ENCODE measurements at places on chromosomes 13 and 19.

DNA sequence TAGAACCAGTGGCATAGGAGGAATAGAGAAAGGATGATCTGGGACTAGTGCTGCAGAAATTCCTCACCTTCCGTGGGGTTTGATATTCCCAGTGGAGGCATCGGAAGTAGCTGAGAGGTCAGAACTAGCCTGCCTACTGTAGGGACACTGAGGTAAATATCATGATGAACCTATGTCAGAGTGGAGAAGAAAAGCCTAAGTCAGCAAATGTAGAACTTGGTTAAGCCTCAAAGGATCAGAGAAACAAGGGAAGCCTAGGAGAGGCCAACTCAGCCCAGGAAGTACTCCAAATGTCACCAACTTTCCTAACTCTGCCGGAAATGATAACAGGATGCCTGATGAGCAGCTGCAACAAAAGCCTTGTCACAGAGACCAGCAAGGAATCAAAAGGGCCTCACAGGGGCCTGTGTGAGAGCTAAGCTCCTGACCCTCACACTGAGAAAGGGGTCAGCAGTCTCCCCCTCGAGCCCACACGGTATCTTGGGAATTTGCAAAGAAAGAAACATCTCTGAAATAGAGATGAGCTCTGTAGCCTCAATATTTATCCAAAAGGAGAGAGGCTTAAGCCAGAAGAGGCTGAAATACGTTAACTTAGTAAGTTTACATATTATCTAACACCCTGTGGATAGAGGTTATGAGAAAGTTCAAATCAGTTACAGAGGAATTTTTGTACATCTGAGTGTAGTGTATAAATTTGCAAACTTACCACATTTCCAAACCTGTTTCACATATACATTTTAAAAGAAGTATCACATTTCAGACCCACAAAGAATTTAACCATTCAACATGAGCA lies 1064.3 kb downstream of the DIAPH3 start:
- no peak for DNase-seq

DNA sequence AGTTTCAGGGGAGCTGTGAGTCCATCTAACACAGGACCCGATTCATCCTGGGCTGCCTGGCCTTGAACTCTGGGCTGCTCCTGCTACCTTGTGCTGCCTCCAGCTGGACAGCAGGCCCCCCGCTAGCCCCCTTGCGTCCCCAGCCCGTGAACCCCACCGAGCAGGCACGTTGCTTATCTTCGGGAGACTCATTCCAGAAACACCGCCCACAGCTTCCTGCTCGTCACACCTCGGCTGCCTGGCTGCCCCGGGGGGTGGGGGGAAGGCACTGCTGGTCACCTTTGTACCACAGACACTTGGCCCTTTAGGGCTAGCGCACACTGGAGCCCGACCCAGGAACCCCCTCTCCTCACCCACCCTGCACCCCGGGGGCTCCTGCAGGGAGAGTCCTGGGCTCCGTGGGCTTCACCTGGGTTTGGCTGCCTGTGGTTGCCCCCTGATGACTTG lies 48.1 kb downstream of the CRTC1 start:
- DNase-seq, result no peak

- no peak for DNase-seq
These were observed 25.0 kb upstream of the SPART start for GRCh38 chr13:36371185-36371584.

GRCh38 chr19:48946463-48947257 lies 8.0 kb upstream of the BAX start:
- DNase-seq, result no peak

DNA sequence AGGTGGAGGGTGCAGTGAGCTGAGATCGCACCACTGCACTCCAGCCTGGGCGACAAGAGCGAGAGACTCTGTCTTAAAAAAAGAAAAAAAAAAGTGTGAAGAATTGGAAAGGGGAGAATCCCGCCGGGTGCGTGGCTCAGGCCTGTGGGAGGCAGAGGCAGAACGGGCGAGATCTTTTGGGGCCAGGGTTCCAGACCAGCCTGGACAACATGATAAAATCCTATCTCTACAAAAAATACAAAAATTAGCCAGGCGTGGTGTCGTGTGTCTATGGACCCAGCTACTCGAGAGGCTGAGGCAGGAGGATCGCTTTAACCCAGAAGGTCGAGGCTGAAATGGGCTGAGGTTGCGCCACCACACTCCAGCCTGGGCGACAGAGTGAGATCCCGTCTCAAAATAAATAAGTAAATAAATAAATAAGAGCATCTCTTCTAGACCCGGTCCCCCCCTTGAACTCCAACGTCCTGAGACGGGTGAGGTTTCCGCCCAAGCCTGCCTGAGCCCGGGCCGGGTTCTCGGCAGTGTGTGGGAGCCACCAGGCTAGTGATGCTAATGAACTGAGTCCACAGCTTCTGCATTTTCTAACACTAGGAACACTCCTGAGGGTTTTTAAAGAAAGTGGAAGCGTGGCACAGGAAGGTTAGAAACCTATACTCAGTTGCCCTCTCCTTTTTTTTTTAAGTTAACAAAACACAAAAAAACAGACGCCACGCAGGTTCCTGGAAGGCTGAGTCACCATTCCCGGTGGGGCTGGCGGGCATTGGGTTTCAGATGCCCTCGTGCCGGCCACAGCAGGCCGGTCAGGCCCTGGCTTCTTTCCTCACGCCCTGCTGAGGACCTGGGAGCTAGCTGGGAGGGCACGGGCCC lies 22.0 kb downstream of the GPX4 start:
- no peak for DNase-seq

DNA sequence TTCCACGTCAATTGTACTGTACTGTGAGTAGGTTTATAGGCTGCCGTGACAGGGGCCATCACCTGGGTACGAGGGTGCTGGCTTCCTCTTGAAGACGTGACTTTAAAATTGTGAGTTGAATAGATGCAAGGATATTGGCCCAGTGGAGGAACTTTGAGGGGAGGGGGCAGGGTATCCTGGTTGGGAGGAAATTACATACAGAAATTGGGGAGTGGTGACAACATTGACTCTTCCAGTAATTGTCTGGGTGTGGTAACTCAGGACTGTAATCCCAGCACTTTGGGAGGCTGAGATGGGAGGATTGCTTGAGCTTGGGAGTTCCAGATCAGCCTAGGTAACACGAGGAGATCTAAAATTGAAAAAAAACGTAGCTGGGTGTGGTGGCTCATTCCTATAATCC lies 30.4 kb downstream of the DPRX start:
- no peak for DNase-seq

DNA sequence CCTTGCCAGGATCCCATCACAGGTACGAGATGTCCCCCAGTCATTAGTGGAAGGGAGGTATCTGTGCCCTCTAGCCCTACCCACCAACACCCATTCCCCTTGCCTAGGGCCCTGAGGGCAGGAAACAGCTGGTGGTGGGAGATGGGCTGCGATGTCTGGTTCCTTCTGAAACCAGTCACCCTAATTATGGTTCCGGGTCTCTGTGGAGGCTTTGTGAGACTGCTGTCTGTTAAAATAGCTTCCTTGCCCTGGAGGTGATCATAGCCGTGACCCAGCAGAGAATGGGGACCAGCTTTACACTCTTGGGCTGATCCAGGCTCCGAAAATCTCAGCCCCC lies 5.5 kb downstream of the ALDH16A1 start:
- DNase-seq, result no peak

GRCh38 chr13:66322193-66322740 lies 907.9 kb downstream of the PCDH9 start:
- DNase-seq, result no peak

GRCh38 chr19:14425696-14426138 lies 6.6 kb upstream of the DDX39A start:
- no peak for DNase-seq

GRCh38 chr19:39059302-39059701 lies 24.9 kb upstream of the ACP7 start:
- no peak for DNase-seq

DNA sequence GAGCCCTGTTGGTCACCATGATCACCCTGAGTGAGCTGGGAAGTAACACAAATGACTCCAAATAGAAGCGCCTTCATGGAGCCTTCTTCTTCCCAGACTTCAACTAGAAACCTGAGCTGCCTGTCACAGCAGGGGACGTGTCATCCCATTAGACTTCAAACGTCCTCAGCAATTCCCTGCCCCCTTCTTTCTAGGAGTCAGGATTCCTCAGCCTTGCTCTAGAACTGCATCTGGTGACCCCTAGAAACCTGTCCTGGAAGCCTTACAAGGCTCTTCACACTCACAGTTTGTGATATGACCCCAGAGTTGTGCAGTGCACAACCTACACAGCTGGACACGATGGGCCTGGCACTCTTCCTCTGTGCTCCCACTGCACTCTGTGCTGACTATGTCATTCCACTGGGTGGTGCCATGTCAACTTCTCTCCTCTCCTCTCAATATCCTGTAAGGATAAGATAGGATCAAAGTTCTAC lies 23.6 kb upstream of the TTYH1 start:
- no peak for DNase-seq

DNA sequence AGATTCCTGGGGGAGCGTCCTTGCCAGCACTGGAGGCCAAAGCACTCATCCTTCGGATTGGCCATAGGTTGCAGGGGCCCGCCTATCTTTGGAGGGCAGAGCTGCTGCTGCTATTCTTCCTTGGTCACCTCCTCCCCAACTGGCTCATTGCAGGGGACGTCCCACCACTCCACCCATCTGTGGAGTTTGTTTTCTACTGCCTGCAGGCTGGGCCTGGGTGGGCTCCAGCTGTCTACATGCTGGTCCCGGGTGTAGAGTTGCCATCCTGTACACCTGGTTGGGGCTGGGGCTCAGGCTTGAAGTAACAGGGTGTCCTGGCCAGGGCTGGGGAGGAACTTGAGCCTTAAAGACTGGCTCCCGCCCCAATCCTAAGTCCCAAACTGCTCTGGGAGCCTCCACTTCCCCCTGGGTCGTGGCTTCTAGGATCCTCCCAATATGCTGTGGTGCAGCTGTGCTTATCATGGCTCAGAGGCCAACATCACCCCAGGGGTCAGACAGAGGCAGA lies 2.1 kb downstream of the RNF225 start:
- DNase-seq, result no peak

DNA sequence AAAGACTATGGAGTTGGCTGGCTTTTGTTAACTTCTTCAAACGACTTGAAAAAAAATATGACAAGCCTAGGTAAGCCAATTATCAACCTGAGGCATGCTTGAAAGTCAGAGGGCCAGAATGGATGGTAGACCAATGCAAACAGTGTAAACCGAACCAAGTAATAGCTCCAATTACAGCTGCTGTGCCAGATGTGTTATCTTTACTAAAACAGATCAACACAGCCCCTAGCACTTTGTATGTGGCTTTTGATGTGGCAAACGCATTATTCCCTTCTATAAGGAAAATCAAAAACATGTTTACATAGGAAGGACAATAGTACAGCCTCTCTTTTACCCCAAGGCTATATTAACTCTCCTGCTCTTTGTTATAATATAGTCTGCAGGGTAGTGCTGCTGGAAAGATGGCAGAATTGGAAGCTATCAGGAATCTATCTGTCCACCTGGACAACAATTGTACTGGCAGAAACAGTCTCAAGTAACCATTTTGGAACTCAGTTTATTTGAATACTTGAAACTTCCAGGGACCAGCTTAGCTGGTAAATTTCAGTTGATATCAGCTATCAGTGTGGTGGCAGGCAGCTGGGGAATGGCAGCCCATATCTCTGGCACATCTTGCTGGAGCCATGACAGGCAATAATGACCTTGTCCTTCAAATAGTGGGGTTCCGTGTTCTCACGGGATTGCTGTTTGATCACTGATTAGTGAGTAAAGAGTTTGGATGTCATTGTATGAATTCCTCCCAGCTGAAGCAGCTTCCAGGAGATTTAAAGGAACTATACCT lies 144.4 kb upstream of the WASF3 start:
- no peak for DNase-seq

DNA sequence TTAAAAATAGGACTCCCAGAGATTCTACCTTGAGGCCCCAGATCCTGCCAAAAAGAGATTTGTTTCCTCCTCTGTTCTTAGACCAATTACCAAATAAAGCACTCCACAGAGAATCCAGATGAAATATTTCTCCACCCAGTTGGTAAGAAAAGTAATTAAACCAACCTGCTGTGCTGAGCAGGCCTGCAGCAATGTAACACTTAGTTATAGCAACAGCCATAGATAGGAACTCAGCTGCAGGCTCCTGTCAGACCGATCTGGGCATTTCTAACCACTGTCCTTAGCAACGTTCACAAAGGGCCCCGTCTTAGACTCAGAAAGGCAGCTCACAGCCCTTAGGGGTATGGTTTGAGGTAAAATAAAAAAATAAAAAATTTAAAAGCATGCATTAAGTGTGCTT lies 271.1 kb downstream of the KCNRG start:
- no peak for DNase-seq

GRCh38 chr13:96794669-96795068 lies 199.6 kb downstream of the OXGR1 start:
- no peak for DNase-seq

DNA sequence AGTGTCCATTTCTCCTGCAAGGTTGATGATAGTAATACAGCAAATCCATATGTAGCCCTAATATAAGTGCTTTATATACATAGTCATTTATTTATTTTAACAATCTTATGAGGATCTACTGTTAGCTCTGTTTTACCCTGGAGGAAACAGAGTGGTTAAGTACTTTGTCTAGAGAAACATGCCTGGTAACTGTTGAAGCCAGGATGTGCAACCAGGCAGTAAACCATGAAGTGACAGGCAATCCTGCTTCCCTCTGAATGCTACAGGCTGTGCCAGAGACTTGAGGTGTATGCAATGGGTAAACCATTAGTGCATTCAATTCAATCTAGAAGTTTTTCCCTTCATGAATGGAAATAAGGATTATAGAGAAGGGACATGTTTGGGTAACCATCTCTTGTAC lies 911.0 kb downstream of the PCDH17 start:
- no peak for DNase-seq

DNA sequence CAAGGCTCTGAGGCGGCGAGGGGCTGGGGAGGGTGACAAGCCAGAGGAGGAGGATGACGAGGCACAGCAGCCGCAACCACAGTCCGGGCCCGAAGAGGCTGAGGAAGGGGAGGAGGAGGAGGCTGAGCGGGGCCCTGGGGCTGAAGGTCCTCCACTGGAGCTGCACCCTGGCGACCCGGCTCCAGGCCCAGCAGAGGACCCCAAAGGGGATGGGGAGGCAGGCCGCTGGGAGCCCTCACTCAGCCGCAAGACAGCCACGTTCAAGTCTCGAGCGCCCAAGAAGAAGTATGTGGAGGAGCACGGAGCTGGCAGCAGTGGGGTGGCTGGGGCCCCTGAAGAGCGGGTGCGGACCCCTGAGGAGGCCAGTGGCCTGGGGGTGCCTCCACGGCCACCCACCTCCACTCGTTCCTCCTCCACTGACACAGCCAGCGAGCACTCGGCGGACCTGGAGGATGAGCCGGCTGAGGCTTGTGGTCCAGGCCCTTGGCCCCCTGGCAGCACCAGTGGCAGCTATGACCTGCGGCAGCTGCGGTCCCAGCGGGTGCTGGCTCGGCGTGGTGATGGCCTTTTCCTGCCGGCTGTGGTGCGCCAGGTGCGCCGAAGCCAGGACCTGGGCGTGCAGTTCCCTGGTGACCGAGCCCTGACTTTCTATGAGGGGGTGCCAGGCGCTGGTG lies 2.9 kb downstream of the CIC start:
- no peak for DNase-seq
